ENCODE measurements at places on chromosomes 12 and 14.

DNA sequence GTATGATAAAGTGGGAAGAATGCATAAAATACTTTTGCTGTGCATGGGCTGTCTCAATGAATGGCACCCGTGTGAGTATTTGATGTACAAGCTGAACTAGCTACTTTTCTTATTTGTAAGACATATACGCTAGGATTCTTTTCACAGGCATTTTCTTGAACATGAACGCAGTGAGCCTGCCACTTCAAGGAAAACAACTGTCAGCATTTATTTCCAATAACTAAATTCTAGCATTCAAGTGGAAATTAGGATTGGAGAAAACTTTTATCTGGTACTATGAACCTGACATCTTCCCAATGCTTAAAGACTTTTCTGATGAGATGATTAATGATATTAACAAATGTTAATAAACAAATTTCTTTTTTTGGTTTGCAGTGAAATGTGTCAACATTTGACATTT lies 45.7 kb downstream of the UTP20 start:
- DNase-seq, result no peak

DNA sequence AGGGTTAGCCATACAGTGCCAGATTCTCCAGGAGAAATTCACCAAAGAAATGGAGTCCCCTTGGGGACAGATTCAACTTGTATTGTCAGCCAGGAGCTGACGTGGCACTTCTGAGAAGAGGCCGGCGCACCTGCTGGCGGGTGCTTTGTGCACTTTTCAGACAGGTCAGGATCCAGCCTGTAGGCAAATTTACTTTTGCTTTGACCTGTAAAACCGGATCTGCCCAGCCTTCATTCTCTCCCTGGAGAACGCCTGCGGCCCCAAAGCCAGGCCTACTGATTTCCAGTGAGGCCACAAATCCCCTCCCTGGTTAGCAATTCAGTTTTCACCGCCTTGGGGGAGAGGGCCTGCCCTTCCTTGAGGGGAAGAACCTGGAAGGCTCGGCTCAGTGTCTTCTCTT lies 17.4 kb downstream of the P2RX4 start:
- no peak for DNase-seq

DNA sequence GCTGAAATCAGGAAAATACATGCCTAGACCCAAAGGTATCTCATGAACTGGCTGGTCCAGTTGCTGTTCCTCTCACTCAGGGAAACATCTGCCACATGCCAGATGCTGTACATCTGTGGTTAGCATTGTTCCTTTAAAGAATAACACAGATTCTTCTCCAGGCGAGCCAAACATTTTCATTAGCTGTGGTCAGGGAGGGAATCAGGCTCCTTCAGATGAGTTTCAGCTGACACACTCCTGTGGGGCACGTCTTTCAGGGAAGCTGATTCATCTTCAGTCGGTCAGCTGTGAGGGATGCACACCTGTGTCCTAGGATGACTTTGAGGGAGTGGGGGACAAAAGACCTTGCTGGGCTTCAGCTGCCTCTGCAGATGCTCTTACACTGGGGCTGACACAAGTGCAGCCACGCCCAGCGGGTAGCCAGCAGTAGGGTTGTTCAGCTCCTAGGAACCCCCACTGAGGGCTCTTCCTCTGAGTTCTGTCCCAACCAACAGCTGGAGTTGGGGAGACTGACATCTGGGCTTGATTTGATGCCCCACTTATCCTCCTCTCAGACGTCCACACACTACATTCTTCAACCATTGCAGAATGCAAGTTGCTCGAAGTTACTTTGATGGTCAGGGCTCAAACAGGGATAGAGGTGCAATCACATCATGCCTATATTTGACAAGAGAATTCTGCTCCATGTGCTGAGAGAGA lies 155.0 kb downstream of the NUAK1 start:
- no peak for DNase-seq

GRCh38 chr12:131102493-131102931 lies 148.8 kb downstream of the ADGRD1 start:
- no peak for DNase-seq

DNA sequence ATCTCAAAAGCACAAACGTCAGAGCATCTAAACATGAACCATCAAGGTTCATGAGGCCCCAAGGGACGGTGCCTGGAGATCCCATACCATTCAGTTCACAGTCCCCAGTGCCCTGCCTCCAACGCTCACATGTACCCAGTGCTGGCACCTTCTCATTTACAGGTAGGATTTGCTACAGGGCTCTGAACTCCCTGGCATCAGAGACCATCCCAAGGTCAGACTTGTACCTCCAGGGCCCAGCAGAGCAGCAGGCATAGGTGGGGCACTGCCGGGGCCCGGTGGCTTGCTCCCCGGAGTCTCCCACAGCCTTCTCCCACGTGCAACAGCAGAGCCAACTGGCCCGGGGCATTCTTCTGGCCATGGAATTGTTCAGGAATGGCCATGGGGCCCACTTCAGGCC lies 114.8 kb downstream of the BCL11B start:
- no peak for DNase-seq

DNA sequence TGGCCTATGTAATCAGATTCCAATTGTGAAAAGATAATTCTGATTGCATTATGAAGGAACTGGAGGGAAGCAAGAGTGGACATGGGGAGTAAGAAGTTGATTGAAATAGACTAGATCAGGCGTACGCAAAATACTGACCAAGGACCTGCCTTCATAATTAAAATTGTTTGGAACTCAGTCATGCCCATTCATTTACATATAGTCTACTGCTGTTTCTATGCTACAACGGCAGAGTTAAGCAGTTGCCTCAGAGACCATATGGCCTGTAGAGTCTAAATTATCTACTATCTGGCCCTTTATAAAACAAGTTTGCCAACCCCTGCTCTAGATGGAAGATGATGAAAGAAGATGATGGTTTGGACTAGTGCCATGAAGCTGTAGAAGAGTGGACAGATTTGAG lies 170.0 kb upstream of the ARID2 start:
- no peak for DNase-seq

DNA sequence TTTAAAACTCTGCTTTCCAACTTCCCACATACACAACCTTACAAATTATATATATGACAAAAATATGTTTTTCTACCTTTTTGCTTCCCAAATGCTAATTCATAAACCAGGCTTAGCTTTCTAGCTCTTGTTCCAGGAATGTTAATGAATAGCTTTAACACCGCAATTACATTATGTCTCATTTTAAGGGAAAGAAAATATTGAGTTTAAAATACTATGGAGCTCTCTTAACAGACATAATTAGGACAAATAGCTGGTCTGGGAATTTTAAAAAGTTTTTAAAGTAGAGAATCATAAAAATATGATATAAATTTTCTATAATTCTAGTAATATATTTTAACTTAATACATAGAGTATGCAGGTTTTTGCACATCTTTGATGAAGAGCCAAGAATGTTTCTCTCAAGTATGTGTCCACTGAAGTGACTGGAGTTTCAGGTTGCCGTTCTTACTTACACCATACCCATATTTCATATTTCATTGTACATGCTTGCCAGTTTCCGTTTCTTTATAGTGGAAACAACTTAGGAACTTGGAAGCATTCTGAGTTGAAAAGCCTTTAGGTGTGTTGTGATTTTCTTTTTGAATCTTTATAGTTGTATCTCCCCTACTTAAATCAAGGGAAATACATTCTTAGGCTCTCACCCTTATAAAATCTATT lies 90.6 kb upstream of the SLCO1C1 start:
- no peak for DNase-seq

GRCh38 chr14:70047598-70048312 lies 141.0 kb downstream of the SLC8A3 start:
- no peak for DNase-seq

- DNase-seq, result no peak
These were observed 80.8 kb downstream of the ANO2 start for GRCh38 chr12:5864301-5864700.

DNA sequence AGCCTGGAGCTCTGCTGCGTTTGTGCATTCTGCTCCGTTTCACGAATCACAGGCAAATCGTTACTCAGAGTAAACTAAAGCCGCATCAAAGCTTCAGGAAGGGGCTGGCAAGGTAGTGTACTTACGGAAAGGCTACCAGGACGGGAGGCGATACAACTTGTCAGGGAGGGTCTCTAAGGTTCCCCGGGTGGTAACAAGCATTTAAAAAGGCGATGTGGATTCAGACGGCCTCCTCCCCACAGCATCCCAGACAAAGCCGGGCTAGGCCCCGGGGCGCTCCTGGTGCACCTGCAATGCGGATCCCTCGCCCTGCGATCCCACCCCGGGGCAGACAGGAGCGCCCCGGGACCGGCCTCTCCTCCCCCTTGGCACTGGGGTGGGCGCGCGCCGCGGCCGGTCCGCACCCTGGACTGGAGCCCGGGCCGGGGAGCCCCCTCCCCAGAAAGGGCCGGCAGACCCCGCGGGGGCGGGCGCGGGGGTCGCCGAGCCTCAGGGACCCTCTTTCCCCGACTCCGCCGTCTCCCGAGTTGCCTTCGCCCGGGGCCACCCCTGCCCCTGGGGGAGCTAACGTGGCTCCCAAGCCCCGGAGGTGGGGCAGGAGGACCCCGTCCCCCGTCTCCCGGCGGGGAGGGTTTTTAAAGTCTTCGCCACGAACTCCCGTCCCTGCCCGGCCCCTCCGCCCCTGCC lies 718 bp downstream of the CCDC92 start:
- peak; percentile 6 for DNase-seq

Data from stimulated activated CD4-positive, alpha-beta T cell treated with anti-CD3 and anti-CD28 coated beads, TNF-alpha, amount 100 ng/mL, for 1 hour (primary cell).